ENCODE measurements at places on chromosomes 4 and X.
A peak's percentile ranks its signal among the peaks of the same experiment; 100 is the strongest.

DNA sequence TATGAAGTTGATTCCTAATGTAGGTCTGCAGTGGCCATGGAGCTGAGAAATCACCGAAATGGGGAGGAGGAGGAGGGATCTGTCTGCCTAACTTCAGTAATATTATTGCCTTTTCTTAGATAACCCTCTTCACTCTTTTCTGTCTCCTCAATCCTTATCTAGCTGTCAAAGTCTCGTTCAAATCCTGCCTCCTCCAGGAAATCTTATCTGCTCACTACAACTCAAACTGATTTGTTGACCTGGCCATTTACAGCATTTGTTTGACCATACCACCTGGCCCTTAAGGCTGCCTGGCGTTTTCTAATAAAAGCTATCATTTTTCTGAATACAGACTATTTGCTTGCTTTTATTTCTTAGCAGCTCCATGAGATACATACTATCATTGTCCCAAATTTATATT is 33.8 kb downstream of the GALNT7 start:
- no peak for DNase-seq

GRCh38 chrX:25043192-25043591 is 27.4 kb upstream of the ARX start:
- DNase-seq = no peak

DNA sequence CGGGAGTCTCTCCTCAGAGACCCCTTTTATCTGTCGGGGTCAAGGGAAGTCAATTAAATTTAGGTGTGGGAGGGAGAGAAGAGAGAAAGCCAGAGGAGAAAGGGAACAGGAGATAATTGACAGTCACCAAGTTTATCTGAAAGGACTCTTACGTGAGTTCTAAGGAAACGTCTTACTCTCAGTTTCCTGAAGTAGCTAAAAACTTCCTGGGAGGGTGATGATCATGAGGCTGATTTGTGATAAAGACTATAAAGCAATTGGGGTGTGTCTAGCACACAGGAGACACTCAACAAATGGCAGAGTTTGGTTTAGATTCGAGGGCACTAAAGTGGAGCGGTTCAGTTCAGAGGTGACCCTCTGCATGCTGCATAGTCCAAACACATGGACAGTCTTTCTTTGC is 254.1 kb downstream of the FBXW7 start:
- no peak for DNase-seq

GRCh38 chr4:91345632-91346031 is 958.1 kb upstream of the GRID2 start:
- DNase-seq = no peak

DNA sequence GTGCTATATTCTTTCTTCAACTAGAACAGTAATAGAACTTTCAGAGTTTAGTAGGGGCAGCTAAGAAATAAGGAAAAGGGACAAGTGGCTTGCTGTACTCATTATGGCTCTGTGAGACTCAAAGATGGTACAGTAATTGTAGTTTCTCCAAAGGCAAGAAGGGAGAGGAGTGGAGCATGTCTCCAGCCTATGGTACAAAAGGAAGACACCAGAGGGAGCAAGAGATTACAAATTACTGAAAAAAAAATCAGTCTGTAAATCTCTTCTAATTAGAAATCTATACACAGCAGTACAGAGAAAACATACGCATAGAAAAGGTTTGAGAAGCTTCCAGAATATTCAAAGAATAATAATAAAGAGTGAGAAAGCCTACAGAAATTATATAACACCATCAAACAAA is 61.4 kb downstream of the KLHL4 start:
- no peak for DNase-seq

DNA sequence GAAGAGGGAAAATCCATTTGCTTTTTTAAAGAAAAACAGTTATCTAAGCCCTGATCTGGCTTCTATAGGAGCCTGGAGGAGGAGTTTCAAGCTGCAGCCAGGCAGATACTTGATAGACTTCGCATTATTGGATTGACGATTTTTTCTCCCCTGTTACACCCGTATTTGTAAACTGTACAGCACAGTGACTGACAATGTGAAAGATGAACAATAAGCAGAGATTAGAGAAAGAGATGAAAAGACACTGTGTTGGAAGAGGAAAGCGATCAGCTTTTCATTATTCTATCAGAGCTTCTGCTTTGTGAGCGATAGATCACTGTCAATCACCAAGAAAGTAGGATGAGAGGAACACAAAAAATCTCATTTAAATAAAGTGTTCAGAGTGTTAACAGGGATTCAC is 639.2 kb downstream of the TLL1 start:
- DNase-seq = no peak

- DNase-seq = no peak
Measured at GRCh38 chr4:179855469-179855868, 2387.7 kb upstream of the TENM3 start.

GRCh38 chrX:16671005-16671404 is 21.0 kb downstream of the S100G start:
- DNase-seq = peak; percentile 3

- no peak for DNase-seq
Measured at GRCh38 chr4:67575232-67576058, 16.9 kb downstream of the STAP1 start.

DNA sequence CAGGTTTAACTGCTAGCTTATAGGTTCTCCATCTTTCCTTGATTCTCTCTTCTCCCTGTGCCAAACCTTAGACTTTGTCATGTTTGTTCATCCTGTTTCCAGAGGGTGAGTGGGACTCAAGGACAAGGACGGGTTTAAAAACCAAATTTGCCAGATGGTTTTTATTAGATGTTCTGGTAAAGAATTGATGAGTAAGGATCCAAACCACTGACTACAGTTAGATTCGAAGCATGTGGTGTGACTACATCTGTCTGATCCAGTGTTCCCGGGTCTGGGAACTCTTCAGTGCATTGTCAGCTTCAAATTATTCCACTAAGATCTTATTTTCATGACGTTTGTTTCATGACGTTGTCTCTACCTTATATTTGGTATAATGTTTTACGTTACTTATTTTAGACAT is 37.5 kb downstream of the MTMR1 start:
- DNase-seq = no peak

- DNase-seq = no peak
Measured at GRCh38 chrX:130247996-130248395, 20.7 kb downstream of the ZNF280C start.

DNA sequence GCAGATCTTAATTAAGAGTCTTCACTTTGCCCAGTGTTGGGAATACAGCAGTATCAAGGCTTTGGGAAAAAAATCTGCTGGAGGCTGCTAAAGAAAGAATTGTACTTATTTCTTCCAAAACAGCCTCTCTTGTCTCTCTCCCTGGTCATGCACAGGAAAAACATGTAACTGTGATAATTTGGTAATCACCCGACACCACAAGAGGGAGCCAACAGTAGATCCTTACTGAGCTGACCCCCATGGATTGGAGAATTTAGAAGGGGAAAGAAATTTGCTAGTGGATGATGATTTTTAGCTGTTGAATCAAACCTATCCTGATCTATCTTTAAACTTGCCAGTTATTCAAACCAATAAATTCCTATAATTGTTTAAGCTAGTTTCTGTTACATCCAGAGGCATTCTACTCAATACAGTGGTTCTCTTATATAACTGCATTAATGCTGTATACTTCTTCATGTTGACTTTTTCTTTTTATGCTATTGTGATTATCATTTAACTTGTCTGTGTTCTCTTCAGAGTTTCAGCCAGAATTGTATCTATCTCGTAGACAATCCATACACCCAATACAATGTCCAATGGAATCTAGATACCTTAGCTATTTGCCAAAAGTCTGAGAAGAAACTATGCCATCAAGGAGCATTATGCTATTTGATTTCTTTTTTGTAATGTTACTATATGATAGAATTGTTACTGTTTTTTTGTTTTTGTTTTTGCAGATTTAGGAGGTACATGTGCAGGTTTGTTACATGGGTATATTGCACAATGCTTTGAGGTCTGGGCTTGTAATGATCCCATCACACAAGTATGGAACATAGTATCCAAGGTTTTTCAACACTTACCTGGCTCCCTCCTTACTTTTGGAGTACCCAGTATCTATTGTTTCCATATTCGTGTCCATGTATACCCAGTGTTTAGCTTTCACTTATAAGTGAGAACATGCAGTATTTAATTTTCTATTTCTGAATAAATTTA is 31.3 kb upstream of the ARHGEF38 start:
- peak; percentile 22 for DNase-seq

DNA sequence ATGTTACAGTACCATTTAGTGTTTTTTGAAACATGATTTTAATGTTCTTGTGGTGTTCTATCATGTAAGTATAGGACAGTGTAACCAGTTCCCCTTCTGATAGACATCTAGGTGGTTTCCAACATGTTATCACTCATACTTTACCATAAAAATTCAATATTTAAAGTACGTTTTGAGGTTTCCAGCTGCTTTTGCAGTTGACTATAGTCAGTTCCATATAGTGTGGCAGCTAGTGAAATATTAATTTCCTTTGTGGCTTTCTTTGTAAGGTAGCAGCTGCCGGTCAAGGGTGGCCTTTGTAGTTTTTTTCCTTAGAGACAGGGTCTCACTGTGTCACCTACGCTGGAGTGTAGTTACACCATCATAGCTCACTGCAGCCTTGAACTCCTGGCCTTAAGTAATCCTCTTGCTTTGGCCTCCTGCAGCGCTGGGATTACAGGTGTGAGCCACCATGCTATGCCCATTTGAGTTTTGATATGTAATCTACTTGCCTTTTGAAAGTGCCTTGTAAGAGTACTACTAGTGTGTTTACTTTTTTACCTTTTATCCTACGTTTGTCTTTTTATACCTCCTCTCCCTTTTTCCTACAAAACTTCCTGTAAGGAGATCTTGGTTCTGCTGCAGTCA is 63.0 kb downstream of the ARHGAP10 start:
- no peak for DNase-seq

- no peak for DNase-seq
Measured at GRCh38 chrX:99572711-99573110, 837.4 kb downstream of the PCDH19 start.

DNA sequence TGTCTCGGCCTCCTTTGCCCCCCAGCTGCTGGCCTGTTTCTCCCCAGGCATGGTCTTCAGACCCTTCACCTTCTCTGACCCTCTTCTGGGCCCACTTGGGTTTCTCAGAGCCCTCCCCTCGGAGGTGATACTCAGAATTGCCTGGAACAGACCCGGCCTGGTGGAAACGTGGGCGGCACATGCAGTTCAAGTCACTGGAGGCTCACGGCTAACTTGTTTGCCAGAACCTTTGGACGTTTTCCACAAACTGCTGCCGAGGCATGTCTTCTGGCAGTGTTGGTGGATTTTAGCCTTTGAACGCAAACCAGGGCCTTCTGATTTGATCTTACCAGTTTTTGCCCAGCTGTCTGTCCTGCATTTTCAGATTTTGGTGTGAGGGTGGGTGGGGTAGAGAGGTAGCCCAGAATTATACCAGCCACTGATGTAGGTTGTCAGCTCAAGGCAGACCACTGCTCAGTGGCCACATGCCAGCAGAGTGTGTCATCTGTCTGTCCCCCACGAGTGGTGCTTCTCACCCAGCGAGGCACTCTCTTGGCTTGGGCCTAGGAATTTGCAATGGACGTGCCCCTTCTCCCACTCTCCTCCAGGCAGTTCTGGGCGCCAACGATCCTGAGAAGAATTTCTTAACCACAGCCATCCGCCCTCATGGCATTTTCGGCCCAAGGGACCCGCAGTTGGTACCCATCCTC is 32.5 kb upstream of the ZNF185 start:
- no peak for DNase-seq

DNA sequence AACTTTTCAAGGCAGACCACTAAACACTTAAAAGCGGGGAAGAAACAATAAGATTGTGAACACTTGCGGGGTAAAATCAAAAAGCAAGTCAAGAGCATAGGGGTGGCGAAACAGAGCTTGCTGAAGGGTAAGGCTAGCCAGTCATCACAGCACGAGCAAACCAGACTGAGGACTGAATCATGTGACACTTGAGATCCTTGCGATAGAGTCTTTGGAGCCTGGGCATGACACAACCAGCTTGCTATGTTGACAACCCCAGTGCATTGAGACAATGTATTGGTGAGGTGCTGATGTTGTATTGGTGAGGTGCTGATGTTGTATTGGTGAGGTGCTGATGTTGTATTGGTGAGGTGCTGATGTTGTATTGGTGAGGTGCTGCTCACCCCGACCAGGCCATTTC is 72.3 kb downstream of the SLIT2 start:
- DNase-seq = no peak

DNA sequence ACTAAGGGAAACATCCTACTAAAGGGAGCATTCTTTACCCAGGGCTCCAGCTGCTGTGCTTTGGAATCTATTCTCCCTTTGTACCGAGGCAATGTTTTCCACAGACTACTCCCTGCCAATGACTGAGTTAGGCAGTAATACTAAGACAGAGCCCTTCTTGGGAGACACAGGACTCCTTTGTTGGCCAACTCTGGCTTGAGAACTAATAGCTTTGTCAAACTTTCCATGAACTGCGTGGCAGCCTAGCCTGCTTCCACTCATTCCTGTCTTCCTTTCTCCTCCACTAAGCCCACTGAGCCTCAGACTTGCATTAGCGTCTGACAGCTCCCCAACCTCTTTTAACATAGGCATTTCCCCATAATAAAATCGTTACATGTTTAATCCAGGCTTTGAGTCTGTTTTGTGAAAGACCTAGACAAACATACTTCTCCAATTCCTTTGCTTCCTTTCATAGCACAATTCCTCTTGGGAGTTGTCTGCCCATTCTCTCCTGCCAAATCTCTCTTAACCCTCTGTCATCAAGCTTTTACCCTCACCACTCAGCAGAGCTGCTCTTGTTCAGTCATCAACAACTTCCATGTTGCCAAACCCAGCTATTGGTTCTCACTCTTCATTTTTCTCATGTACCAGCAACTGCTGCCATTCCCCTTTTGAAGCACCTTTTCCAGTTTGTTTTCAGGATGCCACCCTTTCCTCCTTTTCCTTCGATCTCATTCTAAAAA is 300.3 kb upstream of the IGFBP7 start:
- no peak for DNase-seq

- peak; percentile 25 for DNase-seq
Measured at GRCh38 chrX:19544693-19545305, 29.5 kb upstream of the MAP3K15 start.

DNA sequence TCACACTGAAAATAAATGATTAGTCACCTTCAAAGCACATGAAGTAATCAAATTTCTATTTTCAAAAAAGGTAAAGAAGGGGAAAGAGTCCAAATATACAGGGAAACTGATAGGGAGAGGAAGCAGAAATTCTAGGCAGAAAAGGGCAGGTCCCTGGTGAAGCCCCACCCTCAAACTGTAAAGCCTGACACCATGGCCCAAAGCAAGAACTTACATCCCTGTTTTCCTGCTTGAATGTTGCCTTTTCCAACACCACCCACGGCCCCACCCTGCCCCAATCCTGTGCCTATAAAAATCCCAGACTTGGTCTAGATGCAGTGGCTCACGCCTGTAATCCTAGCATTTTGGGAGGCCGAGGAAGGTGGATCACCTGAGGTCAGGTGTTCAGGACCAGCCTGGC is 361.8 kb downstream of the PPP3CA start:
- no peak for DNase-seq

DNA sequence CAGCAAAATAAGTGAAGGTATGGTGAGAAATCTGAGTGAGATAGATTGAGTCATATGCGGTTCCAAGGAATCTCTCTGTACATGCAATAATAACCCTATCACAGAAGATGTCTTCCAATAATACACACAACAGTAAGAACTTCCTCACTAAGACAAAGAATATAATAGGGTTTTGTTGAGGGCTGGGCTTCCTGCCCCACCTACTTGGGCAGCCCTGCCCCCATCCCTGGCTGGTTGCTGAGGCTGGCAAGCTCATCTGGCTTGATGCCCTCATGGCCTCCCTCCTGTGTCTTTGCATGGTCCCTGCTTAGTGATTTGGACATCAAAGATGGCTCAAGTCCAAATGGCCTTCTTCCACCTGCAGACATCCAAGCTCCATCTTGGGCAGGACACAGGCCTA is 2.7 kb downstream of the GEMIN8 start:
- no peak for DNase-seq
